HFF-Myc (cell line): ENCODE measurements at places on chromosomes 6 and 20.
A peak's percentile ranks its signal among the peaks of the same experiment; 100 is the strongest.

DNA sequence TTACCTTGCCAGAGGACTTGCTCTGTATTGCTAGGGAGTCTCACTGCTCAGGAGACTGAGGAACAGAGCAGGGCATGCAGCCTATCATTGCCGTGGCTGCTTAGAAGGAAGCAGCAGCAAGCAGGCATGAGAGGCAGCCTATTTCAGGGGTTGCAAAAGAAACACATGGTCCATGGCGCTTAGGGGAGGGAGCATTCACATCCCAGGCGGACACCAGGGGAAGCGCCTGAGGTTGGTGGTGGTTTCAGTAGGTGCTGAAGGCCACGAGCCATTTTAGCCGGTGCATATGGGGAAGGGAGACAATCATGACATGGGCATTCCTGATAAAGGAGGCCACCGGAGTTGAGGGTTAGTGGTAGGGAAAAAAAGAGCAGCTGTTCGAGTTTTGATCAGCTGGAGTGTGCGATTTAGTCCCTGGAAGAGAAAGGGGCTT lies 20.9 kb downstream of the FARS2 start:
- no peak for DNase-seq

DNA sequence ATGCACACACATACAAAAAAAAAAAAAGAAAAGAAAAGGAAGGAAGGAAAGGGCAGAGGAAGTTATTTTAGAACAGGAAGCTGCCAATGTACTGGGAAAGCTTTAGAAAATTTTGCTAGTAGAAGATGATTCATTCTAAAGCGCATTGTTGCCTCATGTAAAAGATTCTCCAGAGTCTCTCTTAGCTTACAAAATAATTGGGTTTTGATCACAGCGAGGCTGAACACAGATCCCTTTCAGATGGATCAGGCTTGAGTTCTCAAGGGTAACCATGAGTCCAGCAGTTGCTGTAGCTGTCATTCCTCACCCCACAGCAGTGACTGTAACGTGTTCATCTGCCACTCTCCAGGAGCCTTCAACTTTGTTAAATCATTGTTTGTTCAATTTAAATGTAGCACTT lies 81.9 kb downstream of the PHACTR2 start:
- no peak for DNase-seq

GRCh38 chr6:20028562-20028961 lies 183.7 kb downstream of the MBOAT1 start:
- DNase-seq = no peak

DNA sequence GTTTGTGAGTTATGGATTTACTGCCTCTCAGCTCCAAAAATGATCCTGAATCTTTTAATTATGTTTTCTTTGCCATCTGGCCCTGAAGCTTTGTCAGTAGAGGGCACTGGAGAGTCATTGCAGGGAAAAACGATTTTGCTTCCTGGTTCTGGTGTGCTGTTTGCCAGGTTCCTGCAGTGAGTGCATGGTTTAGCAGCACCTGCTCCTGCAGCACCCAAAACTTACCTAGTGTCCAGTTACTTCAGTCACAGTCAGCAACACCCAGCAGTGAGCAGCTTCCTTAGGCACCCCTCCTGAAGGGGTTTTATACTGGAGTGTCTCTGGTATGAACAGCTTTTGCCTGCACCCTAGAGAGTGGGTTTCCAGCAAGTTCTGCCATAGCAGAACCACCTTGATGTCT lies 6.0 kb upstream of the TRIM26 start:
- no peak for DNase-seq

DNA sequence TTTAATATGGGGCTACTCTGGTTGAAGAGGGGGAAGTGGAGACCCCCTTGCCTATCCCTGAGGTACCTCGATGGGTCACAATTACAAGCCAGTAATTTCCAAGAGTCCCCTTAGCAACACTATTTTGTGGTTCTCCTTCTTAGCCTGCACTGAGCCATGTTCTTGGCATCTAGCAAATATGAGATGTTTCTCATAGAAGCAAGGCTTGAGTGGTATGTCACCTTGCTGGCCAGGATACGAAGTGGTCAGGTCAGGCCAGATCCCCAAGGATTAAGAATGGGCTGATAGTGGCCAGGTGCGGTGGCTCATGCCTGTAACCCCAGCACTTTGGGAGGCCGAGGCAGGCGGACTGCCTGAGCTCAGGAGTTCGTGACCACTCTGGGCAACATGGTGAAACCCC lies 2.1 kb upstream of the GHRH start:
- no peak for DNase-seq

DNA sequence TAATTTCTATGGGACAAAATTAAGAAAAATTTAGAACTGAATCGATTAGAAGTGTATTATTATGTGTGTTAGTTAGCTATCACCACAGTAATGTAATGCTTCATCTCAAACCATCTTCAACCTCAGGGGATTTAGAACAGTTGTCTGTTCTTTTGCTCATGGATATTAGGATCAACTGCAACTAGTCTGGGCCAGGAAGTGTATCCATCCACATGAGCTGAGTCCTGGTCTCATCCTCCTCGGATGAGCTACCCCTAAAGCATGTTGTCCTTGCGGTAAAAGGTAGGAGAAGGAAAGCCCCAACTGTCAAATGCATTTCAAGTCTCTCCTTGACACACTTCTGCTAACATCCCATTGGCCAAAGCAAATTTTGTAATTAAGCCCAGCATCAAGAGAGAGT lies 537.7 kb downstream of the KIF16B start:
- DNase-seq = no peak

DNA sequence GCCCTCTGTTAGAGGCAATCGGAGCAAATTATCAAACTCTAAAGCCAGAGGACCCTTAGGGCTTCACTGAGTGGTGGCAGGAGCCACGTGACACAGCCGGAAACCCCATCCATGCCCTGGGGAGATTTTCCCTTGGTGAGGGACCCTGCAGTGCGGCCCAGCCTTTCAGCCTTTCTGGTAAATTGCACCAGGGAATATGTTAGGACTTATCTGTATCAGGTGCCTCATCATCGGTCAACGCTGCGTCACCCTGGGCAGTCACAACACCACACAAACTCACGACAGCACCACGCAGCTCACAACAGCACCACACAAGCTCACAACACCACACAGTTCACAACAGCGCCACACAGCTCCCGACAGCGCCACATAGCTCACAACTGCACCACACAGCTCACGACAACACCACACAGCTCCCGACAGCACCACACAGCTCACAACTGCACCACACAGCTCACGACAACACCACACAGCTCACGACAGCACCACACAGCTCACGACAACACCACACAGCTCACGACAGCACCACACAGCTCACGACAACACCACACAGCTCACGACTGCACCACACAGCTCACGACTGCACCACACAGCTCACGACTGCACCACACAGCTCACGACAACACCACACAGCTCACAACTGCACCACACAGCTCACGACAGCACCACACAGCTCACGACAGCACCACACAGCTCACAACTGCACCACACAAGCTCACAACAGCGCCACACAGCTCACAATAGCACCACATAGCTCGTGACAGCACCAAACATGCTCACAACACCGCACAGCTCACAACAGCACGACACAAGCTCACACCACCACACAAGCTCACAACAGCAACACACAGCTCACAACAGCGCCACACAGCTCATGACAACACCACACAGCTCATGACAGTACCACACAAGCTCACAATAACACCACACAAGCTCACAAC lies 199.0 kb downstream of the DLL1 start:
- no peak for DNase-seq

DNA sequence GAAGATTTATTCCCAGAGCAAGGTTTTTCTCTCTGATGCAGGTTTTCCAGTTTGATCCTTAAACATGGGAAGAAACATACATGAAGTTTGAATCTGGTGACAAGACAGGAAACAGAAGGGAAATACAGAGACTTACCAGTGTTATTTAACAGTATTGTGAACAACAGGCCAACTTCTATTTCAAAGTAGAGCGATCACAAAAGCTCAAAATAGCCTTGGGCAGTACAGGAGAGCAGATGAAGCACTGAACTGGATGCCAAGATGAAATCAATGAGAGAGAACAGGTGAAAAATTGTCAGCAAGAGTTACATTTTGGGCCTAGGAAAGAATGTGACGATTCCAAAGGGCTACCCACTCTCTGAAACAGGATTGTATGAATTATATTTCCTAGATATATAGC lies 114.8 kb upstream of the PTPRK start:
- no peak for DNase-seq

DNA sequence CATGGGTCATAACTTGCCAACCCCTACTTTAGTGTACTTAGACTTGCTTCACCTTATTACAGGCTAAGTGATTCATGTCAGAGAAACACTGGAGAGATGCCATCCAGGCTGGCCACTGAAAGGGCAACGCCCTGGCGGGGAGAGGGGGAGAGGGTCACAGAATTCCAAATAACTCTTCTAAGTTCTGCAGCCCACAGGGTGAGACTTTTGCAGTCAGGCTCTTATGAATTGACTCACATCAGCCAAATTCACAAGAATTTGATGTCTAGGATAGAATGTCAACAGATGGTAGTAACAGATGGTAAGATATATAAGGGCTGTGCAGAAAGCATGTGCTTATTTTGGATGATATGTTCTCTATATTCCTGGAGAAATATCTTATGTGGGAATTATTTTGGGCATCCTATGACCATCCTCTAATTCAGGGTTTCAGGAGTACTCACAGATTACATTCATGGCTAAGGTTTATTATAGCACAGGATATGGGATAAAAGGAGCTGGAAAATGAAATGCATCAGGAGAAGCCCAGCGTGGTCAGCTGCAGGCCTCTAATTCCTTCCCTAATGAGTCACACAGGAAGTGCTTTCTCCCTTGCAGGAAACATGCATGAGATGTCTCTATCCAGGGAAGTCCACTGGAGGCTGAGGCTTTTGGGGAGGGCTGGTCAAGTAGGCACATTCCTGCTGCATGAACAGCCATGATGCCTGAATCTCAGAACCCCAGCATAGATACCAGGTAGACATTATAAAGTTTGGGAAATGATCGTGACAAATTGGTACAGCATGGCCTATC lies 58.7 kb upstream of the RIN2 start:
- peak; percentile 73 for DNase-seq
